Pancreas (tissue), 10 donors: ENCODE measurements at places on chromosomes 1 and 21. TPM values are rescaled to one million over a fixed set of nuclear protein-coding genes. Genes with fewer than 3 reads are reported as not detected.

DNA sequence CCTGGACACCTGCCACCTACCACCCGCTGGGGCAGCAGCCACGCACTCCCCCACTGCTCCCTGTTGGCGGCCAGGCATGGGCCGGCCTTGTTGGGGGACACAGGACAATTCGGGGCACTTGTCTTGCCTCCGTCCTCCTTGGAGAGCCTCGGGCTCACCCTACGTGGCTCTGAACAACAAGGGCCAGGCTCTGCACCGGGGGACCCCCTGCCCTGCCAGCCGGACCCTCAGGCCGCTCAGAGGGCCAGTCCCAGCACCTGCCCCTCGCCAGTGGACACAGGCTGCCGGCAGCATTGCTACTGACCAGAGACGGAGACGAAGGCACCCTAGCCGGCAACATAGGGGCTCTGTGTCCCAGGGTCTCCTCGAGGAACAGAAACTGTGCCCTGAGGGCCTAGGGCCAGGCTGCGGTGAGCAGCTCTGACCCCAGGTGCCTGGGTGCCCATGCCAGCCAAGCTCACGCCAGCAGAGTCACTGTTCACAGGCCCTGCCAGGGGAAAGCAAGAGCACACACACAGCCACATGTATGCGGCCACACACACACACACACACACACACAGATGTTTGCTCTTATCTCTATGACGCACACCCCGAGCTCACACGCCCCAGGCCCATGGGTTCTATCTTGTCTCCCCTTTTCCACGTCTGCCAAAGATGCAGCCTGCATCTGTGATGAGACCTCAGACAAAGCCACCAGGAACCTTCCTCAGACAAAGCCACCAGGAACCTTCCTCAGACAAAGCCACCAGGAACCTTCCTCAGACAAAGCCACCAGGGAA is 45.9 kb downstream of the MORN1 start:
- peak; percentile 49 for DNase-seq

GRCh38 chr1:211336775-211337174 is 10.1 kb downstream of the TRAF5 start:
- DNase-seq: no peak

GRCh38 chr1:34688006-34688741 is 66.7 kb upstream of the GJB5 start:
- DNase-seq: no peak

GRCh38 chr1:91745640-91746373 is 140.1 kb downstream of the TGFBR3 start:
- DNase-seq: no peak

- no peak for DNase-seq
Measured at GRCh38 chr1:40749817-40750216, 33.8 kb upstream of the KCNQ4 start.

DNA sequence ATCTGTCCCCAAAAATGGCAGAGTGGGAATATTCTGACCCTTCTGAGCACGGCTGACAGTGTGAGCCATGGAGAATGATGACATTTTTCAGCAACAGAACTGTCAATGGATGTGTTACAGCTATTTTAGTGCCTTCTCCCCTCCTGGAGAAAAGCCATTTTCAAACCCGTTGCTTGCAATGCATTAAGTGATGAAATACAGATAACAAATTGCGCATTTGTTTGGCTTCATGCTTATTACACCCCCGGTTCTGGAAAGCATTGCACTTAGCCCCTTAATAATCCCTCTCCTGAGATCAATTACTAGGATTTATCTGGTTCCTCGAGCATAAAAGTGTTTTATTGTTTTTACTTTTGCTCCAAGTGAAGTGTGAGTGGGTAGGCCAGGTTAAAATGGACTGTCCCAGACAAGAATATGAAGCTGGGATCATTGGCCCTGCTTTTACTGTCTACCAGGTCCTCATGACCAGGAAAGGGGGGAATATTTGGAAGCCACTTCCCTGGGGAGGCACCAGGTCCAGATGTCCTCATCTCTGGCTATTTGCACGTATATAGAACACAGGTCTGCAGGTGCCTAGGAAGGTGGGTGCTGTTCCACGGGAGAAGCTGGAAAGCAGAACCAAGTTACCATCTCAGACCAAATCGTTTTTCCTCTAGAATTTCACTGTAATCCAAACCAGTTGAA is 37.5 kb upstream of the HHAT start:
- no peak for DNase-seq

- DNase-seq: no peak
Measured at GRCh38 chr1:226558036-226558650, 9.6 kb downstream of the STUM start.

DNA sequence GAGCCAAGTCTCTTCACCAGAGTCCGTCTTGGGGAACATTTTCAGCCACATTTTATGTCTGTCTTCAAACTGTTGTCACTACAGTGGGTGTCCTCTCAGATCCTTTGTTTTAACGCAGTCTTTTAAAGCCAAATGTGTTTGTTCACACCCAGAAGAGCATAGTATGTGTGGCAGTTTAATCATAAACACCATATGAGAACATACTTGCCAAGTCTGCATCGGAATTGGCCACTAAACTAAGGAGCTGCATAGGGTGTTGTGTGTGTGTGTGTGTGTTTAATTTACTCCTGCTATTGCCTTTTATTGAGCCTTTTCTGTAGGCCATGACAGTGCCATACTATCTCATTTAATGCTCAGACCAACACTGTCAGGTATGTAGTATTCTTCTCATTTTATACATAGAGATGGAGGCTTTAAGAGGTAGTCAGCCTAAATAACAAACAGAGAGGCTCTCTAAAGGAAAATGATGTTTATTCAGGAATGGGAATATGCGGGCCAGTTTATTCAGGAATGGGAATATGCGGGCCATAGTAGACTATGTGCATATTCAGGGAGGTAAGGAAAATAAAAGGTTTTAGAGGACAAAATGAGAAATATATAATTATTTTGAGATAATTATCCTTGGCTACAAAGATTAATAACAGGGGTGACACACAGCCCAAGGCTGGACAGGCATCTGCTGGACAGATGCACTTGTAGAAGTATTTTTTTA is 67.9 kb upstream of the L1TD1 start:
- DNase-seq: no peak

GRCh38 chr1:179812501-179813292 is 64.9 kb downstream of the TOR1AIP2 start:
- DNase-seq: no peak

Gene TMPRSS15
- not detected for total RNA-seq

Gene KIRREL1
- total RNA-seq: 1.9 TPM

Gene DCDC2B
- not detected for total RNA-seq

Gene HES3
- total RNA-seq: not detected
